Amniotic stem cell (primary cell): ENCODE measurements at places on chromosomes 16 and 17.

- DNase-seq, result no peak
Measured at GRCh38 chr16:19153876-19154275, 14.2 kb upstream of the SYT17 start.

GRCh38 chr16:89443727-89444084 is 46.7 kb downstream of the ANKRD11 start:
- no peak for DNase-seq

DNA sequence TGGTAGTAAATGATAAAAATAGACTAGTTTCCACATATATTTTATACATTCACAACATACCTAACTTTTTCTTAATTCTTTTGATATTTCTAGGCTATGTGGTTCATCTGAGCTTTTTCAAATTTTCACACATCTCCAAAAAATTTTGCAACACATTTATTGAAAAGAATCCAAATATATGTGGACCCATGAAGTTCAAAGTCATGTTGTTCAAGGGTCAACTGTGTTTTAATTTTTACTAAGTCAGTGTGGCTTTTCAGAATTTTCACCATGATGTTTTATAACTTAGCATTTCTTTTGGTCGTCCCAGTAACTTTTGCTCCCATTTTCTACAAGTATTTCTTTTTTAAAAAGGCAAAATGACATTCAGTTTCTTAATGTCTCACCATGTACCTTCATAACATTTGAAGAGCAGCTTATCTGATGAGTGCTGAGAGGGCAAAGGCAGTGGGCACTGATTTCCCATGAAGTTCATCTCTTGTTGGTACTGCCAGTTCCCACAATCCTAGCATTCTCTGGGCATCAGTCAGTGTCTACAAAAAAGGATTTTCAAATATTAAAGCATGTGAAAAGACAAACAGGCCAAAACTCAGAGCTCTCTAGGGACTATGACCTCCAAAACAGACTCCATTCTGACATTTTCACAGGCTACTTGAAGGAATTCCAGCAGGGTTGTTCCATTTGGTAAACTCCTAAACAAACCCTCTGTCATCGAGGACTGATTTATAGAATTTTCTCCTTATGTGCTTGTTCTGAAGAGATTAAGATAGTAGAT is 80.3 kb downstream of the MRTFB start:
- DNase-seq, result no peak

DNA sequence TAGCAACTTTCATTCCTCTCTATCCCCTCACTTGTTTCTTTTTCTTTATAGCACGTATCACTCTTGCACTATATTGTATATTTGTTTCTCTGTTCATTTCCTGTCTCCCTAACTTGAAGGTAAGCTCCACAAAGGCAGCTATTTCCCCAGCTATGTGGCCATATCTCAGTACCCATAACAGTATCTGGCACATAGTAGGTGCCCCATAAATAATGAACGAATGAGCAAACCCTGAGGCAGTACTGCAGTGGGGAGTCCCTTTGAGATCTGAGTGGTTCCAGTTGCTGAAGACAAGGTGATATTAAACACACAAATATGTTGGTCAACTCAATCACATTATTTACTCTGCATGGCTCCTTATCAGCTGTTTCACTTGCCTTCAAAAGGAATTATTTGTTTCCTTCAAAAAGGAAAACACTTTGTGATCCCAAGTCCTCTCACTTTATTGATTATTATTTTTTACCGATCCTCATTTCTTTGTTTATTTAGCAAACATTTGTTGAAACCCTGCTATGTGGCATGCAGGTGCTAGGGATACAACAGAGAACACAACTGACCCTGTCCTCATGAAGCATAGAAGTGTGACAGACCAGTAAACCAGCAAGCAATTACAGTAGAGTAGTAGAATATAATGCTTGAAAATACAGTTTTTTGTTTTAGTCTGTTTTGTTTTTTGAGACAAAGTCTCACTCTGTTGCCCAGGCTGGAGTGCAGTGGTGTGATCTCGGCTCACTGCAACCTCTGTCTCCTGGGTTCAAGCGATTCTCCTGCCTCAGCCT is 5.7 kb upstream of the ADAP2 start:
- no peak for DNase-seq

- no peak for DNase-seq
Measured at GRCh38 chr16:66588981-66589713, 9.9 kb downstream of the CMTM2 start.

DNA sequence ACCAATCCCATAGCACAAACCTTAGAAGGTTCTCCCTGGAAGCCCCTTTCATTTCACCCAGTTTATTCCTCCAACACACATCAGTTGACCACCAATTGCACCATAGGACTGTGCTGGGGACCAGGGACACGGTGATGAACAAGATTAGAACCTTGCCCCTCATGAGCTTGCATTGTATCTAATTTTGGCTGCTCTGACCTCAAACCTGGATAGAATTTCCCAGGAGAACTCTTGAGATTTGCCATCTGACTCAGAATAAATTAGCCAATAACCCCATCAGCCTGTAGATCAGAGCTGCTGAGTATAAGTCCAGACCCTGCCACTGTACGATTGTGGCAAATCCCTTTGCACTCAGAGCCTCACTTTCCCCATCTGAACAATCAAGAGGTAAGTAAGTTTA is 52.1 kb downstream of the CDH11 start:
- DNase-seq, result no peak
